Astrocyte of the hippocampus (primary cell): ENCODE measurements at places on chromosomes 2 and 18.
A peak's percentile ranks its signal among the peaks of the same experiment; 100 is the strongest.

DNA sequence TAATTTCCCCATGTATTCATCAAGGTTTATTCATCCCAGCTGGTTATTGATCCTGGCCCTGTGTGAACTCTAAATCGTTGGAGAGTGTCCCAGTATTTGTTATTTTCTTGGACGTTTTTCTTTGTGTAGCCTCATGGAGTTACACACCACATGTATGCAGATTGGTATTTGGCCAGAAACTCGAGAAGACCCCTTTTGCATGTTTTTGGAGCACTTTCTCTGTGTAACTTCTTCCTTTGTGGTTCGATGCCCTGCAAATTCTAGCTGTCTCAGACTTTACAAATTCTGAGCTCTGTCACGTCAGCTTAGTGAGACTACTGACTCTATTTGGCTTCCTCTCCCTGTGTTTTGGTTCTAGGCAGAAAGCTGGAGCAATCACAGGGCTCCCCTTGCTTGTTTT lies 198.7 kb downstream of the MCFD2 start:
- peak; percentile 20 for DNase-seq

GRCh38 chr2:201233192-201233811 lies 27.0 kb upstream of the CASP8 start:
- no peak for DNase-seq

DNA sequence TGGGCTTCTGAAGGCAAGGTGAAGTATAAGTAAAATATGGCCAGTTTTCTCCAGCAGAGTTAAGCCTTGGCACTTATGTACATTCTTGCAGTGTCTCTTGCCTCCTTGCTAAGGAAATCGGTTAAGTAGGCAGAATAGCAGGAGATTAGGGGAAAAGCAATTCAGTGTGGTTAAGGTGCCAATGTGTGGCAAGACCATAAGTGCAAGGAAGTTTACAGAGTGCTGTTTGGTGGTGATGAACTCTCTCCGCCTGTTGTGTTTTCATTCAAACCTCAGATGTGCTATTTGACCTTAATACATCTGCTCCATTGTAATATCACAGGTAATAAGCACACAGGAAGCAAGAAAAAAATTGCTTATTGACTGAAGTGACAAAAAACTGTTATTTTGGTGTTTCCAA lies 156.1 kb downstream of the MGAT5 start:
- no peak for DNase-seq

- no peak for DNase-seq
Observed at GRCh38 chr2:191656391-191656790, 21.5 kb upstream of the NABP1 start.

- DNase-seq: peak; percentile 60
Observed at GRCh38 chr2:42030200-42030759, 17.5 kb upstream of the PKDCC start.

- no peak for DNase-seq
Observed at GRCh38 chr2:70887550-70888246, 48.0 kb upstream of the ATP6V1B1 start.

DNA sequence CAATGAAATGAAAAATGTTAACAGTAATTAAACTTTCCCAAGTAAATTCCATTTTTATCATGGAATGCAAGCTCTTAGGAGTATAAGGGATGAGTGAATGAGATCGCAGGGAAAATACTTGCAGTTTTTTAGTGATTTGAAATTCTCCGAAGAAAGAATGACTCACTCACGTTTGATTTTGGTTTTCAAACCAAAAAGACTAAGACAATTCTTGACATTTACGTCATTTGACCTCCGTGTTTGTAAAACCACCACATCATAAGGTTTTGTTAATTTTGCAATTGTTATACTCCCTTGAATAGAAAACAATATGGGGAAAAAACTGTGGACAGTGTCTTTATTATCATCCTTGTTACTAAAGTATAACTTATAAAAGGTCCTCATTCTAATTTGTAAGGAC lies 29.4 kb downstream of the COL4A4 start:
- DNase-seq: no peak

DNA sequence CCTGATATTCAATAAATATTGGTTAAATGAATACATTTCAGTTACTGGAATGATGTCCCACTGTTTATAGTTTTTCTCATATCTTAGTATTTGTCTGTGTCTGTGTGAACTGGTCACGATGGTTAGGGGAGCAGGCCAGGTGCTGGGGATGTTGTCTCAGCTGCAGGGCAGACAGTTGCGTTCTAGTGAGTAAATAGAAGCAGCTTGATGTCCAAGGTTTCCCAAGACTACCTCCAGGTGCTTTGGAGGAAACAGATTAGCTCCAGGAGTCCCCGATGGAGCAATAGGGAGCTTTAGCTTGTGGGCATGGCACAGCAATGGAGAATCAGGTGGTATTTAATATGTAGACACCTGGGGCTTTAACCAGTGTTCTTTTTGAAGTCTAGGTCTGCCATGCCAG lies 75.5 kb downstream of the GULP1 start:
- no peak for DNase-seq

DNA sequence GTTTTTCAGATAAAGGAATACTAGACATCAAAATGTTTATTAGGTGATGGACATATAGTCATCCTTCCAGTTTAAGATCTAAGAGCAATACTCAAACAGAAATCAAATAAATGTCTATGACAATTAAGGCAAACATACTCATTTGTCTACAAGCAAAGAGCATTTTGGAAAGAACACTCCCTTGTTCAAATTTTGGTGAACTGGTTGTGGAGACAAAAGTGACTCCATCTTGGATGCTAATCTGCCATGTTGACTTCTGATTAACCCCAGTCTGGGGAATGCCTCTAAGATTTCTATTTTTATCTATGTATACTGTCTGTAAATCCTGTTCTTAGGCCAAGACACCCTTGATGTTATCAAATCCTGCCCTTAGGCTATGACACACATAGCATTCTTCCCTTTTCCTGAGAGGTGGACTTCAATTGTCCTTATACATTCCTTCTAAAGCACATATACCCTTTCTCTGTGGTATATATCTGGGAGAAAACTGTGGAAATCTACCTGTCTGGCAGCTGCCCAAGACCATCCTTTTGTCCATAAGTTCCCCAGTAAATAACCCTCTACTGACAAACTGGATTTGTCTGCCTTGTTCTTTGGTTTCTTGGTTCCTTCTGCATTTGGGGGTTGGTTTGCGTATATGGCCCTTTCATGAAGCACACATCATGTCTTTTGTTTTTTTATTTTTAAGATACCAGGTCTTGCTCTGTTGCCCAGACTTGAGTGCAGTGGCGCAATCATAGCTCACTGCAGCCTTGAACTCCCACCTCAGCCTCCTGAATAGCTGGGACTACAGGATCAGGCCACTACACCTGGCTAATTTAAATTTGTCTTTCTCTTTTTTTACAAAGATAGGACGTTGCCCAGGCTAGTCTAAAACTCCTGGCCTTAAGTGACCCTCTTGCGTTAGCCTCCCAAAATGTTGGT lies 12.5 kb upstream of the PLEKHM3 start:
- no peak for DNase-seq

DNA sequence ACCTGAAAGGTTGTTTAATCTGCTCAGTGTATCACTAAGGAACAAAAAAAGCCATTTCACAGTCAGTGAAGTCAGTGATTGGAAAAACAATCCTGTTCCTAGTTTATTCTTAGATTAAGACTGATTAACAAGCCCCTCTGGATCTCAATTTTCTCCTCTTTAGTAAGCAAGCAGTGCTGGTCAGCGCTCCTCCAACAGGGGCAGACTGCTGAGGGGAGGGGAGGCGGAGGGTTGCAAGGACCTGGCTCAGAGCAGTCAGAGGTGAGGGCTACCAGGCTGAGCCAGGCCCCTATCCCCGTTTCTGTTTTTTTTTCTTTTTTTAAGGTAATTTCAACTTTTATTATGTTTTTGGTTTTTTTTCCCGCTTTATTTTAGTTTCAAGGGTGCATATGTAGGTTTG lies 24.7 kb upstream of the KCNS3 start:
- DNase-seq: peak; percentile 7

- no peak for DNase-seq
Observed at GRCh38 chr2:105375001-105375561, 23.8 kb downstream of the FHL2 start.

DNA sequence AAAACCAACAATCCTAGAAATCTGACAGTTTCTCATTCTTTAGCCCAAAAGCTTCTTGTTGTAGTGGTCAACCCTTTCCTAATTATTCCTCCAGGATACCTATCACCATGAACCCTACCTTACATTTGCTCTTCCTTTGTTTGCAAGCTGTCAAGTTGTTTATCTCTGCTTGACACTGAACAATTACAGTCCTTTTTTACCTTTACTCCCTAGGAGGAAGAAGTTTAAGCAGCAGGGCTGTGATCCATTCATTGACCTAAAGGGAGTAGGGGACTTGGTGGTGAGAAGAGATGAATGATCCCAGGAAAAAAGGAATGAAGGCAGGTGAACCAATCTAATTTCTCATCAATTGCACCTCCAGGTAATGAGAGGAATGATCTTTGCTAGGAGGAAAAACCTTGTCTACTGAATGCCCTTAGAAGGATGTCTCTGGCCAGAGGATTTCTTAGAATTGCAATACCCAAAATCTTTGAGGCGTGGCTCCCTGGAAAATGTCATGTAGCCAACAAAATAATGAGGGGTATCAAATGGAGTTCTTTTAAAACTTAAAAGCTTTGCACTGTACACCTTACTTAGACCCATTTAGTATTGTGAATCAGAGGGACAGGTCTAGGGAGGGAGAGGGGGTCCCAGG lies 47.7 kb downstream of the MREG start:
- DNase-seq: no peak

GRCh38 chr2:203366639-203367466 lies 38.7 kb downstream of the ABI2 start:
- DNase-seq: no peak

- DNase-seq: no peak
Observed at GRCh38 chr2:59560769-59561168, 992.7 kb downstream of the BCL11A start.

DNA sequence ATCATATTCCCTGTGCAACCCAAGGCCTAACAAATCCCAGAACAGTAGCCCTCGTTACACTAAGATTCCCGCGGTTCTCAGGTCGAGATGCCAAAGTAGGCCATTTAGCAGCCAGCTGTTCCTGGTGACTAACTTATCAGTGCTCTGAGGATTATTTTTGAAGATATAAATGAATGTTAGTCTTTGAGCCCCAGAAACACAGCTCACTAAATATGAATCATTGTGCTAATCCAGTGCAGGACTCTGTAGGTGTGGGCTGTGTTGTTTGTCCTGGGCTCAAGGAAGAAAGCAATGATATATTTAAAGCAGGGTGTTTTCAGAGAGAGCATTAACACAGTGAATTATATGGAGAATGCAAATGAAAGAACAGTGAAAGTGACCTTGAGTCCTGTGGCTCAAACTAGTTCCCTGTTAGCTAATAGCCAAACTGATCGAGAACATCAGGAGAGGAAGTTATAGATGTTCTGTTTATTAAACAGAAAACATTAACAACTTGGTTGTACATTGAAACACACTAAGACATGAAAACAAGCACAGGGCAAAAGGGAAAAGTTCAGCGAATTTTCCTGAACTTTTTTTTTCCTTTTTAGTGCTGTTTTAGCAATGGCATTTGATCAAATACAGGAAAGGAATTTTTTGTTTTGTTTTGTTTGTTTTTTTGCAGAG lies 228.3 kb downstream of the RNF152 start:
- no peak for DNase-seq

DNA sequence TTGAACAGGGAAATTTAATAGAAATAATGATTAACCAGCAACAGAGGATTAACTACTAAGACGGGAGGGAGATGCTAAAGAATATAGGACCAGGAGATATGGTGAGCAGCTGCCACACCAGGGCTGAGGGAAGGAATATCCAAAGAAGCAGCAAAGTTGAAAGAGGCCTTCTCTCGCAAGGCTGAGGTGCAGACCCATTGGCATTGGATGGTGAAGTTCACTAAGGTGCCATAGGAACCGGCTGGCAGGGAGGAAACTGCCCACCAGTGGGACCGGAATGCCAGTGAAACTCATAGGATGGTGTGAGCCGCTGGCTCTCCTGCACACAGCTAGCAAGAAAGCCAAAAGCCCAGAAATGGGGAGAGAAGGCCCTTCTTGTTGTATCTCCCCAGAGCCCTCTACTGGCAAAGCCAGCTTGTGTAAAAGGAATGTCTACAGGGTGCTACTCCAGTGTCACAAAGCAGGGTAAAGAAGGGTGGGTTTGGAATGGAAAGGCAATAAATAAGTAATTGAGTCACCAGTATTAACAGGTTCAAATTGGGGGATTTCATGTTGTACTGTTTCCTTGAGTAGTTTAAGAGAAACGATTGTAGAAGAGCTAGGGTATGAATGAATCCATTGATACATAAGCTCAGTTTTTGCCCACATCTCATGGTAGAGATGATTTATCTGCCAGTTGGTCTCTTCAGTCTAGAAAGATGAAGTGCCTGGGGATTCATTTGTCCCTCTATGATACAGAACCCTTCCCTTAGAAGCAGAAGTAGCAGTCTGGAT lies 36.0 kb downstream of the FARP2 start:
- no peak for DNase-seq

DNA sequence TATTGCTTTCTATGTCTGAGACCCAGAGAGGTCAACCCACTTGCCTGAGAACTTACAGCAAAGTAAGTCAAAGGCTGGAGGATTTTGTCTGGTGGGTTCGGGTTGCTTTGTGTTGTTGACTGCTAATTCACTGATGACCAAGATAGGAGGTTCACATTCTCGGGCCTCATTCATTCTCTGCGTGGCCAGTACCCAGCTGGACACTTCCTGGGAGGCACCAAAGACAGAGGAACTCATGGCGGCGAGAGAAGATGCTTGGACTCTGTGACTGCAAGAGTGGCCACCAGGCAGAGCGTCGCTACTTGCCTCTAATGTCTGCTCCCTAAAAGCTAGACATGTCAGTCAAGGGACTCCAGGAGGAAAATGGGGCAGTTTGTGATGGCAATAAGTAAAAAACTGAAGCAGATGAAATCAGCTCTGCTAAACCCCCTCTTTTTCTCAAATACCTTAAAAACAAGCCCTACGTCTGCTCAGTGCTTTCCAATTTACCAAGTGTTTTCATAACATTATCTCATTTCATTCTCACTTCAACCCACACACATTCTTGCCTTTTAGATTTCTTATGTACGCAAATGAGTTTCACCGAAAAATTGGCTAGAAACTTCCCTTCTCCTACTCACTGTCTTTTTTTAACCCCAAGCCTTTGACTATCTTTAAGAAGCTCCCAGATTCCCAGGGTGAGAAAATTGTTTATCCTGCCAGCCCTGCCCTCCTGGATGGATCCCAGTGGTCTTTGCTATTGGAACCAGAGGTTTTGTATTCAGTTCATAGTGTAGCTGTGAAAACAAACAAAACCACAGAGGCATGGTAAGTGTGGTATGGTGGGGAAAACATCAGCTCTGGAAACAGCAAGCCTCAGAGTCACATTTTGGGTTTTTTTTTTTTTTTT lies 4.9 kb upstream of the LBH start:
- peak; percentile 77 for DNase-seq

GRCh38 chr2:38634684-38635083 lies 31.2 kb upstream of the GALM start:
- DNase-seq: no peak

- no peak for DNase-seq
Observed at GRCh38 chr2:102749938-102750337, 11.9 kb upstream of the TMEM182 start.

DNA sequence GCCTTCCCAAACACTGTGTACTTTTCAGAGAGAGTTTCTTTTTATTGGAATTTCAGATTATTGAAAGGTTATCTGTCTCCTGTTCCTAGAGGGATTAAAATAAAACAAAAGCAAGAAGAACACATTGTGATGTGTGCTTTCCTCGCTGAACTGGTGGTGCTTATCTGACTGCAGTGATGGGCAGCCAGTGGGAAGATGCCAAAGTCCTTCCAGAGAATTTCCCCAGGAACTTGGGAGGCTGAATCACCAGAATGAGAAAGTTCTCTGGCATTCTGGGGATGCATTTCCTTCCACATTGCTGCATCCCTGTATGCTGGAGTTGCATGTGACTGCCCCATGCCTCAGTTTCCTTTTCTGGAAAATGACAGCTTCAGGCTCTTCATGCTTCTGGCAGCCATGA lies 53.9 kb upstream of the SEC11C start:
- peak; percentile 72 for DNase-seq
